ENCODE measurements at places on chromosomes 13 and 19.
A peak's percentile ranks its signal among the peaks of the same experiment; 100 is the strongest.

- no peaks in the 10 kb centered on the region for H3K36me3 ChIP-seq
- H3K27ac ChIP-seq: no peak within 1 kb of the TSS
- H3K4me3 ChIP-seq: peak within 1 kb of the TSS; percentile 53
- H3K27me3 ChIP-seq: peaks cover 6% of the 10 kb centered on the region
Measured at GRCh38 chr13:28820099-28821051, at the start of gene MTUS2. MTUS2 (plus strand) TSS chr13:28820339.

GRCh38 chr13:23912469-23912868 lies 15.2 kb upstream of the C1QTNF9B start:
- no peak for DNase-seq
- no peaks in the 10 kb centered on the region for H3K4me1 ChIP-seq
- no peak overlapping the region for H3K27ac ChIP-seq
- H3K4me3 ChIP-seq: no peak overlapping the region

DNA sequence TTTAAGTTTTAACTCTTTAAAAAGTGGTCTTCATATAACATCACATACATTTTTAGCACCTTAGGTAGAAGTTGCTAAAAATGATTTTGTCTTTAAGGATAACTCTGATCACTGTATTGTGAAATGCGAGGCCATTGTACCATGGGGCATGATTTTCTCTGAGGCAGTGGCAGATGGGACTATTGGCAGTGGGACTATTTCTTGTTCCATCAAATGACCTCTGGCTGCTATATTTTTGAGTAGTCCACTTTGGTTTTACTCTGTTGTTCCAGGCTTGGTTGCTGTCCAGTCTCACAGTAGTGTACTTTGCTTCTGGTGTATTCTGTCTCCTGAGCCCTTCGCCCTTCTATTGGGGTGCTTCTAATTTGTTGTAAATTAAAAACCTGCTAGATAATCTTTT lies 156.5 kb downstream of the ATP8A2 start:
- no peaks in the 10 kb centered on the region for H3K4me1 ChIP-seq
- no peaks in the 10 kb centered on the region for H3K27me3 ChIP-seq
- H3K27ac ChIP-seq: no peak overlapping the region
- no peak overlapping the region for H3K4me3 ChIP-seq
- no peaks in the 10 kb centered on the region for H3K36me3 ChIP-seq

DNA sequence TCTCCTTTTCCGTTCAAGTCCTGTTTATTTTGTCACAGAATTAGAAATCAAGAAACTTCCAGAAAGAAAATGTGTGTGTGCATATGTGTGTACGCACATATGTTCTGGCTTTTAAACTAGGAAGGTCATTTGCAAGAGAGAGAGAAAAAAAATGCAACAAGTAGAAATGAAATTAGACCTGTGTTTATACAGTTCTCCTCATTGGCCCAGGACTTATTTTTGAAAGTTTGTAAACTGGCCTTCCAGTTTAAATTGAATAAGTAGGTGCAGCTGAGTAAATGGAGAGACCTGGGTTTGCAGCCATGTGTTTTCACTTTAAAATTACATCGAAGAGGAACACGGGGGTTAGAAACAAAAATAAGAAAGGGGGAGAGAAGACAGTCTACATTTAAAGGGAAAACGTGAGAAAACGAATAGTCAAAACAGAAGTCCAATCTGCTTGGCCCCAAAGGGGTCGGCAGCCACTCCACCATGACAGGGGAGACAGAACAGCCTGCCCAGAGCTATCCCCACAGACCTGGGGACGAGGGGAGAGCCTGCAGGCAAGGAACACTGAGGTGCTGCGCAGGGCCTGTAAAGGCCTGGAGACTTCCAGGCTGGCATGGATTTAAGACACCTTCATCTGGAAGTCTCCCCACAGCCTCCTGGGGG lies 216.8 kb upstream of the MAB21L1 start:
- no peak overlapping the region for H3K27ac ChIP-seq
- H3K4me3 ChIP-seq: no peak overlapping the region
- no peaks in the 10 kb centered on the region for H3K4me1 ChIP-seq
- H3K27me3 ChIP-seq: no peaks in the 10 kb centered on the region
- no peaks in the 10 kb centered on the region for H3K36me3 ChIP-seq

DNA sequence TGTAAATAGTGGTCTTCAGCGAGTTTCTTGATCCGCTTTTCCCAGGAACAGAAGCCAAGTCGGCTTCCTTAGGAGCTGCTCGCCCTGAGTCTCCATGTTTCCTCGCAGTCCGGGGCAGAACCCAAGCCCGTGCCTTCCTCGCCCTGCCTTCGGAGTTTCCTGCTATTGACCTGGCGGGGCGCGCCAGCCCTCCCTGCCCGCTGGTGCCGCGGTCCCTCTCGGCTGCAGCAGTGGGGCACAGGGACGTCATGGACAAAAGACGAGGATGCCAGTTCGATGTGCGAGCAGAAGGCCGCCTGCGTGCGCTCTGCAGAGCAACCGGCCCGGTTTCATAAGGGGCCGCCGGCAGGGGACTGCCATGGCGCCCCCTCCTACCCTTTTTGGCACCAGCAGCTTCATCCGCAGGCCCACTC lies 156.6 kb downstream of the TM9SF2 start:
- H3K4me3 ChIP-seq: peak overlapping the region; percentile 38
- peak; percentile 10 for DNase-seq
- H3K4me1 ChIP-seq: peaks cover 38% of the 10 kb centered on the region

DNA sequence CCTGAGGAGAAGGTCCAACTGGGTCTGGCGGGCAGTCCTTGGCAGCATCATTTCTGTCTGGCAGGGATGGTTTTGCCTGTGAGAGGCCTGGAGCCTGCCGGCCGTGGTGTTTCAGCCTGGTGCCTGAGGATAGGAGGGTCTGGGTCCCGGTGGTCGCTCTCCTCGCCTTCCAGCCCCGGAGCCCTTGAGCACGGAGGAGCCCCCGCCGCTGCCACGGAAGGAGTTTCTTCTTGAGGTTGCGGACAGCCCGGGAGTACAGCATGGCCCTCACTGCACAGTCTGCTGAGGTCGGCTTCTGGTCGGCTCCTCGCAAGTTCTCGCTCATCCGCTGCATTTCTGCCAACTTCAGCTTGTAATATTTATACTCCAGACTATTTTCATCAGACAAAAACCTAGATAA lies 23.4 kb downstream of the SUGP2 start:
- DNase-seq: no peak
- no peak overlapping the region for H3K4me3 ChIP-seq
- H3K4me1 ChIP-seq: no peaks in the 10 kb centered on the region
- no peaks in the 10 kb centered on the region for H3K27me3 ChIP-seq

GRCh38 chr19:3720349-3720917 lies 12.2 kb downstream of the TJP3 start:
- no peaks in the 10 kb centered on the region for H3K36me3 ChIP-seq
- H3K4me1 ChIP-seq: peaks cover 14% of the 10 kb centered on the region
- no peak for DNase-seq
- no peak overlapping the region for H3K27ac ChIP-seq
- no peak overlapping the region for H3K4me3 ChIP-seq

- no peaks in the 10 kb centered on the region for H3K36me3 ChIP-seq
- peaks cover 5% of the 10 kb centered on the region for H3K27me3 ChIP-seq
- no peak for DNase-seq
- no peak overlapping the region for H3K4me3 ChIP-seq
Measured at GRCh38 chr13:39318161-39318560, 279.9 kb downstream of the NHLRC3 start.

GRCh38 chr19:24052811-24053210 lies 34.2 kb upstream of the ZNF254 start:
- no peak overlapping the region for H3K4me3 ChIP-seq

- no peaks in the 10 kb centered on the region for H3K36me3 ChIP-seq
- H3K4me3 ChIP-seq: no peak overlapping the region
- H3K27me3 ChIP-seq: no peaks in the 10 kb centered on the region
- no peak for DNase-seq
Measured at GRCh38 chr13:112177450-112178288, 110.7 kb downstream of the SOX1 start.

DNA sequence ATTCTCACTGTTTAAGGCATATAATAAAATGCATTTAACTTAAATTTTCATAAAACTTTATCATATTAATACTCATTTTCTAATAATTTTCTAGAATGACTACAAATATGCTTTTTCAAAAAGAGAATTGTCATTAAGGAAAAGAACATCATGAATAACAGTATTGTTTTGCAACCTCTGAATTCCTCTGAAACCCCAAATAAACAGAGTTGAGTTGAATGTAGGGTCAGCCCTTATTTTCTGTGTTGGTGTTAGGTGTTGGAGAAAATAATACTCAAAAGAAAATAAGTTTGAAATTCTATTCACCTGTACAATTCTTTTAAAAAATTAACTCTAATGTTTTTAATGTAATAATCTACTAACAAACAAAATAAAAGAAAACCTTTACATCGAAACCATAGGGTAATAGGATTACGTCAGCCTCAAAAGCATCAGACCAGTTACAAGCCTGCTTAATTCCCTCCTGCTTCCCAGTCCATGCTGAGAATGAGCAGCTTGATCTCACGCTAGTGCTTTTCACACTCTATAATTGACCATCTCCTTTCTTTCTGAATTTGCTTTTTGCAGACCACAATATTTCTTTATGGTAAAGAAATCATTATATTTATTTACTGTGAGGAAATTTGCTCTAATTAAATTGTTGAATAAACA lies 160.9 kb downstream of the PCDH9 start:
- H3K4me3 ChIP-seq: no peak overlapping the region
- no peaks in the 10 kb centered on the region for H3K27me3 ChIP-seq
- no peaks in the 10 kb centered on the region for H3K36me3 ChIP-seq
- H3K27ac ChIP-seq: no peak overlapping the region

DNA sequence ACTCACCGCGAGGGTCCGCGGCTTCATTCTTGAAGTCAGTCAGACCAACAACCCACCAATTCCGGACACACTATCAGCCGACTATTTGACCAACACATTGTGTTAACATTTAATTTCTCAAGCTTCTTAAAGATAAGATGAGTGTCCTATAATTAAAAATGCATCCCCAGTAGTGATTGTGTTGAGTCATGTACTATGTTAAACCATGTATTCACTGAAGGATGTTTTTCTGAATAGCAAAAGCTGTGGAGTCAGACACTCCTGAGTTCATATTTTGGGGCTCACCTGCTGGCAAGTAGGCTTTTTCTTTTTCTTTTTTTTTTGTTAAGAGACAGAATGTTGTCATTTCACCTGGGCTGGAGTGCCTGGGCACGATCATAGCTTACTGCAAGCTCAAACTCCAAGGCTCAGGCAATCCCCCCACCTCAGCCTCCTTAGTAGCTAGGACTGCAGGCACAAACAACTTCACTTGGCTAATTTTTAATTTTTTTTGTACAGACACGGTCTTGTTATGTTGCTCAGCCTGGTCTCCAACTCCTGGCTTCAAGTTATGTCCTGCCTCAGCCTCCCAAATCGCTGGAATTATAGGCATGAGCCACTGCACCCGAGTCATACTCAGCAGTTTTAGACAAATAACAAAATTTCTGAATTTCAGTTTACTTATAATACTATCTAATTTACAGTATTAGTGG lies 606.9 kb downstream of the PCDH9 start:
- H3K27me3 ChIP-seq: no peaks in the 10 kb centered on the region
- no peak overlapping the region for H3K27ac ChIP-seq
- H3K4me1 ChIP-seq: no peaks in the 10 kb centered on the region
- no peak for DNase-seq
- no peaks in the 10 kb centered on the region for H3K36me3 ChIP-seq

GRCh38 chr13:109012115-109012514 lies 382.7 kb downstream of the MYO16 start:
- H3K36me3 ChIP-seq: no peaks in the 10 kb centered on the region
- no peak overlapping the region for H3K4me3 ChIP-seq
- H3K27me3 ChIP-seq: no peaks in the 10 kb centered on the region

DNA sequence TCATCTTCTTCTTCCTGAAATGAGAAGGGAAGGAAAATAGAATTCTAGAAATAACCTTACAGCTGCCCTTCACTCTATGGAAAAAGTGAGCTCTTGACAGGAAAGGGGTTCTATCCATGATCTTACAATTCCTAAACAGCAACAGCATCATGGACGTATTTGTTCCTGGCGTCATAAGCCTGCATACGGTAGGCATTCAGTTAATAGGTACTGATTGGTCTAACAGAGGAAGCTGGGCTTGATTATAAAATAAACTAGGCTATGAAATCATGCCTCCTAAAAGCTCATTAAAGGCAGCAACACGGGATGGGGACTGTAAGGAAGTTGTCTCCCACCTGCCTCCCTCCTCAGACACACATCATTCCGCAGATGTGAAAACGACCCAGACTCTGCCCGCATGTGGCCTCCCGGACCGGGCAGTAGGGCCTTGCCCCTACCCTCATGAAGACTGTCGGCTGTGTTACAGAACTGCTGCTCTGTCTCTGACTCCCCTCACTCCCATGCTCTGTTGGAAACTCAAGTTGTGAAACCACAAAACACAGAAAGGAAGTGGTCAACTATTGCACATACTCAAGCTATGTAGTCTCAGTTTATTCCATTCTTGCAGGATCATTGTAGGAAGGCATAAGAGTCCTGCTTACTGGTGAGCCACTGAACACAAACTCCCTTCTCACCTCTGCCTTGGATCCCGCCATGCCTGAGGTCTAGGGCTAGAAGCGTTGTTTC lies 129.8 kb downstream of the DLEU7 start:
- no peak overlapping the region for H3K27ac ChIP-seq
- DNase-seq: no peak
- peaks cover 12% of the 10 kb centered on the region for H3K4me1 ChIP-seq
- H3K27me3 ChIP-seq: no peaks in the 10 kb centered on the region
- no peak overlapping the region for H3K4me3 ChIP-seq

- H3K27ac ChIP-seq: no peak overlapping the region
- no peaks in the 10 kb centered on the region for H3K4me1 ChIP-seq
- H3K36me3 ChIP-seq: no peaks in the 10 kb centered on the region
- no peak overlapping the region for H3K4me3 ChIP-seq
Measured at GRCh38 chr19:28435551-28436271, 777.2 kb downstream of the UQCRFS1 start.

GRCh38 chr19:51086153-51086850 lies 3.6 kb upstream of the KLK14 start:
- H3K4me1 ChIP-seq: no peaks in the 10 kb centered on the region
- H3K36me3 ChIP-seq: no peaks in the 10 kb centered on the region
- no peak overlapping the region for H3K27ac ChIP-seq
- H3K4me3 ChIP-seq: no peak overlapping the region
- H3K27me3 ChIP-seq: no peaks in the 10 kb centered on the region

DNA sequence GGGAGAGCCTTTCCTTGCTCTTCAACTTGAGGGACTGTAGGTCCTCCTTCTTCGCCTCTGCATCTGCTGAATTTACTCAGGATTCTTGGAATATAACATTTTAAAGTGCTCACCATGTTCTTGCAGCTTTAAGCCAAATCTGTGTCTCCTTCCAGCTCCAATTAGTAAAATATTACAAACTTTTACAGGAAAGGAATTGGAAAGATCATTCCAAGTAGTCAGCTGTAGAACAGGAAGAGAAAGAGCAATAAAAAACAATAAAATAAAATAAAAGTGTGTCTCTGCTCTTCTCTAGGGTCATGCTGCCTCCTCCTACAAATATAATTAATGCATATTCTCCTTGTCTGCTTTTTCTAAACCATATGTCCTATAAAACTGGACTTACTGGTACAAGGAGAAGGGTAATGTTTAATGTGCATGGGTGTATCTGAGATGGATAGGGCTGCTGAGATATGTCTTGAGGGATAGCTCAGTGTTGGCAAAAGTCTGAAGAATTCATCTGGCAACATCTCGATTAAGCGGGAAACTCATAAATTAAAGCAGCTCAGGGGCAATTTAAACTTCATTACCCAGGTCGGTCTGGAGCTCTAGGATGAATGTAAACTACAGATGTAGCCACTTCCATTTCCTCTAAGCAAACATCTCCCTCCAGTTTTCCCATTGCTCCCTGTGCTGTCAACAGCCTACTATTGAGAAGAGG lies 25.0 kb downstream of the ENOX1 start:
- no peak overlapping the region for H3K4me3 ChIP-seq
- H3K27ac ChIP-seq: no peak overlapping the region
- H3K4me1 ChIP-seq: no peaks in the 10 kb centered on the region

- no peaks in the 10 kb centered on the region for H3K36me3 ChIP-seq
- H3K4me3 ChIP-seq: no peak overlapping the region
- no peak for DNase-seq
- H3K27ac ChIP-seq: no peak overlapping the region
Measured at GRCh38 chr19:7272856-7273578, 21.2 kb downstream of the INSR start.
